ENCODE measurements at places on chromosomes 2 and 18.

- DNase-seq = no peak
Measured at GRCh38 chr18:23186781-23187180, 51.5 kb downstream of the CABLES1 start.

GRCh38 chr2:241760301-241760771, 16.3 kb upstream of the GAL3ST2 start:
- DNase-seq = no peak

GRCh38 chr18:13910501-13910900, 4.8 kb downstream of the MC2R start:
- DNase-seq = no peak

DNA sequence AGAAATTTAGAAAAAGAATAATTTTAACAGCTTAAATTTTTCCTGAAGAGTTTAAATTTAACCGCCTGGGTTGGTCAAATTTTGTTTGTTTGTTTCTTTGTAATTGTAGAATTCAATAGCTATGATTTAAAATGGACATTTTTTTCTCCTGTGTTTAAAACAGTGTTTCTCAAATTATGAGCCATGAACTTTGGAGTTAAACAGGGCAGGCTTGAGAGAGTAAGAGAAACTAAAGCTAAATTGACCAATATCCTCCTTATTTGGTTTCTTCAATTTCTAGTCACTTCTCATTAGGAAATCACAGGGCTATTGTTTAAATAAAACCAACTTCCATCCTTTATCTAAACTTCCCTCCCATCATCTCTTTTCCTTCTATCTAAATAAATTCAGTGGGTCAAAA, 21.9 kb downstream of the FN1 start:
- DNase-seq = no peak

DNA sequence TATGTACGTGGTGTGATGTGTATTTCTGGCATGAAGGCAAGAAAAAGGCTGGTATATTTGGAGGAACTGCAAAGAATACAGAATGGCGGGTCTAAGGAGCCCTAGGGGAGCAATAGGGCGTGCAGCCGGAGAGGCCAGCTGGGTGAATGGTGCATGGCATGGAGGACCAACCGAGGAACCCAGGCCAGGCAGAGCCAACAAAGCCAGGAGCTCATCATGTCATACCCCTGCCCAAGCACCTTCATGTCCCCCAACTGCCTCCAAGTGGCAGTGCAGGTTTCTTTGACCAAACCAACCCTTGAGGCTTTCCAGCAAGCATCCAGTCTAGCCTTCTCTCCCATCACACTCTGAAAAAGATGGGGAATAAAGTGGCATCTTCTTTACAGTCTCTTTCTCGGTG, 8.9 kb upstream of the KCNK3 start:
- DNase-seq = no peak

DNA sequence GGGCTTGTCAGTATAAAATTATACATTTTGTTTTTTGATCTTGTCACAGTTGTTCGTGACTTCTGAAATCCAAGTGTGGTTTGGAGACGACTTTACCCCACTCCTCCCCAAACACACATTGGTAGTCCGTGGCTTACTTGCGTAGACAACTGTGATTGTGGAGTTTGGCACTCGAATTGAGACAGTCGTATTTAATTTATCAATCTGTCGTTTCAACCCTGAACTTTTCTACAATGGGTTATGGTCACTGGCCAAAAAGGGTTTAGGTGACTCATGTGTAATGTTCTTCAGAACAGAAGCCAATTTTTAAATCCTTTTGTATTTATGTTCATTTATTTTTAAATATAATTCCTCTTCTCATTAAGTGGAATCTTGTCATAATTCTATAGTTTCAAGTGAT, 129.9 kb downstream of the SPTBN1 start:
- DNase-seq = no peak

GRCh38 chr2:18762667-18763066, 173.3 kb upstream of the NT5C1B start:
- no peak for DNase-seq

GRCh38 chr2:234967870-234968208, 16.0 kb downstream of the SH3BP4 start:
- no peak for DNase-seq

DNA sequence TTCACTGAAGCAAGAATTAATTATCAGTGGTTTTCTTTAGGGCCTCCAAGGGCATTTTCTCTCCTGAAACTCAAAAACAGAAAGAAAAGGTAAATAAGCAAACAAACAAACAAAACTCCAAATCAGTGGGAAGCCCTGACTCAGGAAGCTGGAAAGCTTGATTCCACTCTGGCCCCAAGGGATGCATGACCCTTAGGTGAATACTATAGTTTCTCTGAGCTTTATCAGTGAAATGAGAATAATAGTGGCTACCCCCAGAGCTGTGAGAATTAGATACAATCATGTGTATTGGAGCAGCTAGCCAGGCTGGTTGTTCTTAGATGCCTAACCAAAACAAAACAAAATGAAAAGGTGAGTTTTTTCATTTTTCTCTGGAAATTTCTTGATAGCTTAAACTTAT, 585.1 kb downstream of the CNTNAP5 start:
- DNase-seq = no peak

DNA sequence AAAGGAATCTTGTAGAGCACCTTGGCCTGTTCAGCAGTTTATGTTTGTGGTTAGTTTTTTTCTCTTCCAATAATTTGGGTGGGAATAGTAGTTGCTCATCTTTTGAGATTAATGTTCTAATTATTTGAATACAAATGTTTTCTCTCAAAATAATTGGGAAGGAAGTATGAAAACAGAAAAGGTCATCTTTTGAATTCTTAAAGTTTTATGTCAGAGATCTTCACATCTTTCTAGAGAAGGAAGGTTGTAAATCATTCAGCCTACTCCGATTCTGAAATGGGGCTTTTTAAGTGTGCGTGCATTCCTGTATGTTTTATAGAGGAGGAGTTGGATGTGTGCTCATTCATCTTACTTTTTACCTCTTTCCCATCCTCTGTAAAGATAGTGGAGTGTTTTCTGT, 29.0 kb downstream of the GRHL1 start:
- DNase-seq = no peak

GRCh38 chr2:168758970-168759820, 43.2 kb upstream of the NOSTRIN start:
- peak; percentile 28 for DNase-seq

GRCh38 chr2:237896956-237897355, 37.5 kb downstream of the RAMP1 start:
- no peak for DNase-seq

- no peak for DNase-seq
Measured at GRCh38 chr18:2410688-2411087, 160.6 kb downstream of the METTL4 start.

DNA sequence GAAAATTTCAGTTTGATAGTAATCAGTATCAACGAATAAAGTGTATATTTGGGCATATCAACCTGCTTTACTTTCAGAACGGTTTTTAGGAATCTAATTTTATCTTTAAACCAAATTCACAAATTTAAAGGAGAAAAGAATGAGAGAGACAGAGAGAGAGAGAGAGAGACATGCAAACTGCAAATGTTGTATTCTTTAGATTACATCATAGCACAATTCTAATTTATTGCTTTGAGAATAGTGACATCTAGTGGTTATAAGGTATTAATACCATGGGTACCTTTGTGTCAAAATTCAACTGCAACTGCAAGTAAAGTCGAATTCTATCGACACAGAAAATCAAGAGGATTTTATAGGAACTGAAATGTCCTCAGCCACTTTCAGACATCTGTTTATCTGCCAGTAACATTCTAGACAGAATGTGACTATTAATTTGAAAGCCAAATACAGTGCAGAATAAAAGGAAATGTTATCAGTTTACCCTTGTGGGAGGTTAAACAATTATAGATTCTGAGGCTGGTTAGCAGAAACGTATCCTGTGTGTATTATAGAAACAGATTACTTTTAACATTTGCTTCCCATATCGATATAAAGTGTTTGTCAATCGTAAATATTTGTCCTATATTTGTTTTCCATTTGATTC, 529.8 kb upstream of the VRK2 start:
- DNase-seq = peak; percentile 33

DNA sequence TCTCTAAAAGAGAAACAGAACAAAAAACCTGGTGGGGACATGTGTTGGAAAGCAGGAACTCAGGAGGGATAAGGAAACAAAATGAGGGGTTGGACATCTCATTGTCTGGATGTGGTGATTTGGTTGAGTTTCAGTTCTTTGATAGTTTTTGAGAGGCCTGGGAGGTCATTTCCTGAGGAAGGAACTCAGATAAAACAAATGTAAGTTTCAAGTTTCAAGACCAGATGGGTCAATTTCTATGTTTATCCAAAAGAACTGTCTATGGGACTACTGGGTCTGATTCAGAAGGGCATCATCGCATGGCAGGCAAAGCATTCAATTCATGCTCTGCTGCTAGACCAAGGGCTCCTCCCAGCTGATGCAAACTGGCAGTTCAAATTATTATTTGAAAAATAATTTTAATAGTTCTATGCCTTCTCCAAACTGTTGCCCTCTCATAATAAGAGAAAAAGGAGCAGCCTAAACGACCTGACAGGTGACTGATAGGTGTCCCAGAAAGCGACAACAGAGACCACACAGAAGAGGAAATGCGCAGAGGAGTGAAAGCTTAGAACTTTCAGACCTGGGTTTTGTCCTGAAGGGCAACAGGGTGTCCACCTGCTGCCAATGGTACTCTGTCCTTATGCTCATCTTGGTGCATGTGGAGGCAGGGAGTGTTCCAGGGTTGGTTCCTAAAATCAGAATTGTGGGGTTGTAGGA, 39.3 kb upstream of the SH3RF3 start:
- no peak for DNase-seq

GRCh38 chr18:49884959-49885358, 71.6 kb upstream of the ACAA2 start:
- no peak for DNase-seq

GRCh38 chr18:21904856-21905255, 164.3 kb downstream of the MIB1 start:
- no peak for DNase-seq

GRCh38 chr18:63843008-63843407, 44.5 kb upstream of the SERPINB2 start:
- DNase-seq = no peak

- DNase-seq = no peak
Measured at GRCh38 chr2:232523402-232523681, 2.6 kb upstream of the CHRND start.

- no peak for DNase-seq
Measured at GRCh38 chr2:48445091-48445725, 84.7 kb upstream of the STON1 start.

DNA sequence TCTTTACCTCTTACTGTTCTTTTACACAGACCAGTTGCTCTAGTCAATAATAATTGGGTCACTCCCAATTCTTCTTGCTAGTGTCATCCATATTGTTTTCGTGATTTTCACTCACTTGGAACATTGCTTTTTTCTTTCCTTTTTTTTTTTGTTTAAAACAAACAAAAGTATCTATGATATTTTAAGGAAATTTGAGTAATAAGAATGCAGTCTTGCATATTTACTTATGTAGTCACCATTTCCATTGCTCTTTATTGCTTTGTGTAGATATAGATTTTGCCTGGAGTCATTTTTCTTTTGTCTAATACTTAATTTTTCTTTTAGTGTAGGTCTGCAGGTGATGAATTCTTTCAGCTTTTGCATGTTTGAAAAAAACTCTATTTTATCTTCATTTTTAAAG, 71.9 kb downstream of the WDR7 start:
- no peak for DNase-seq

DNA sequence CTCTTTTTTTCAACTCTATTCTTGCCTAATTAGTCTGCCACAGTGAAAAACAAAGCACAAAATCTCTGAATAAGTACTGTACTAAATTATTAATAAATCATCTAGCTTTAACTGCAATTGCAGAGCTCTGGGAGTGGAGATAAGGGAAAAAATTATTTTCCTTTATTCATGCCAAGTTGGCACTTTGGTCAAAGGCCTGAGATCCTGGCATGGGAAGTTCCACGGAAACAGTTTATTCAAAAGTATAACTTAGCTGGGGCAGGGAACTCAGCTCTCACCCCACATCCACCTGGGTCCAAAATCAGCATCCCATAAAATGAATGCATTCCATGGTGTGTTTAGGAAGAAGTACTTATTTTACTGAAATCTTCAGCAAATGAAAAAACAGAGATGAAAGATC, 185.2 kb upstream of the APCDD1 start:
- DNase-seq = no peak

GRCh38 chr2:187493180-187493579, 45.1 kb upstream of the CALCRL start:
- DNase-seq = no peak

- no peak for DNase-seq
Measured at GRCh38 chr2:28163627-28164279, 228.9 kb upstream of the FOSL2 start.

GRCh38 chr18:68972176-68972575, 174.3 kb downstream of the CCDC102B start:
- no peak for DNase-seq

DNA sequence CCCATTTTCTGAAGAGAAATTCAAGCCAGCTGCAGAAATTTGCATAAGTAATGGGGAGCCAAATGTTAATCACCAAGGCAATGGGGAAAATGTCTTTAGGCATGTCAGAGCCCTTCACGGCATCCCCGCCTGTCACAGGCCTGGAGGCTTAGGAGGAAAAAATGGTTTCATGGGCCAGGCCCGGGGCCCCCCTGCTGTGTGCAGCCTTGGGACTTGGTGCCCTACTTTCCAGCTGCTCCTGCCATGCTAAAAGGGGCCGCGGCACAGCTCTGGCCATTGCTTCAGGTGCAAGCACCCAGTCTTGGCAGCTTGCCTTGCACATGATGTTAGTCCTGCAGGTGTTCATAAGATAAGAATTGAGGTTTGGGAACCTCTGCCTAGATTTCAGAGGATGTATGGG, 1235.7 kb downstream of the DPP10 start:
- DNase-seq = no peak

- no peak for DNase-seq
Measured at GRCh38 chr18:74316257-74317170, 875 bp downstream of the C18orf63 start.

GRCh38 chr2:176817061-176817565, 395.5 kb upstream of the HNRNPA3 start:
- no peak for DNase-seq

- DNase-seq = no peak
Measured at GRCh38 chr2:102310964-102311640, at the start of gene IL1RL1. Gene IL1RL1, plus strand, starts transcription at chr2:102311563. Its CDS starts 26,702 bp downstream, at chr2:102338265.

GRCh38 chr2:26114151-26114550, 58.7 kb upstream of the GAREM2 start:
- no peak for DNase-seq

DNA sequence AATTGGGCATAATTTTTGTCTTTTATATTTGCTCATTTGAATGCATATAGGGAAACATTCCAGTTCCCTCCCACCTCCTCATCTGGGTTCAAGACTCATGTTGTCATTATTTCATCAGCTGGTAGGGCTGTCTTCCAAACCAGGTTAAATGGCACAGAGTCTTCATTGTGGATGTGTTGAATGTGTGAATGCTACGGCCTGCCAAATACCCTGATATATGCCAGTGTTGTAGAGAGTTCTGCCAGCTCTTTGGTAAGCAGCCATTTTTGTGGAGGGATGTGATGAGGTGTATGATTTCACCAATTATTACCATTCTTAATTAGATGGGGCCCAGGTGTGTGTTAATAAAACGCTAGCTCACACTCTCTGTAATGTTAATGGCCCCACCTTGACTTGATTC, 121.7 kb downstream of the LYPD6B start:
- no peak for DNase-seq

- no peak for DNase-seq
Measured at GRCh38 chr2:32008805-32009515, 1.8 kb downstream of the MEMO1 start.
